ENCODE measurements at places on chromosomes 3 and 15.
A peak's percentile ranks its signal among the peaks of the same experiment; 100 is the strongest.

GRCh38 chr3:111852540-111852939 lies 6.5 kb upstream of the PHLDB2 start:
- peak; percentile 12 for DNase-seq

- no peak for DNase-seq
These were observed 7.3 kb upstream of the FURIN start for GRCh38 chr15:90860942-90861675.

GRCh38 chr3:177995381-177996085 lies 540.7 kb upstream of the KCNMB2 start:
- no peak for DNase-seq

DNA sequence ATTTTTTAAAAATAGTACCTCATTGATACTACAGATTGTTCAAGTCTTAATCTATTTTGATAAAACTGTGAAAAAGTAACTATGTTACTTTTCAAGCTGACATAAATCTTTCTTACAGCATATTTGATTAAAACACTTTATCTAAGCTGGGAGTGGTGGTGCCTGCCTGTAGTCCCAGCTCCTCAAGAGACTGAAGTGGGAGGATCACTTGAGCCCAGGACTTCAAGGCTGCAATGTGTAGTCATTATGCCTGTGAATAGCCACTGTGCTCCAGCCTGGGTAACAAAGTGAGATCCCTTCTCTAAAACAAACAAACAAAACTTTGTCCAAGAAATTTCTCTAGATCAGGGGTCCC lies 59.6 kb upstream of the NEDD4 start:
- DNase-seq: no peak

- DNase-seq: no peak
These were observed 19.5 kb downstream of the ISG20 start for GRCh38 chr15:88658070-88658965.

- peak; percentile 2 for DNase-seq
These were observed 86.5 kb upstream of the PFN2 start for GRCh38 chr3:150057227-150057626.

GRCh38 chr15:59366333-59367021 lies 6.2 kb downstream of the MYO1E start:
- DNase-seq: no peak

GRCh38 chr3:168582503-168582902 lies 486.8 kb upstream of the GOLIM4 start:
- DNase-seq: no peak

Data from OCI-M1 (cell line).